ENCODE measurements at places on chromosomes 3 and 15. TPM values are rescaled to one million over a fixed set of nuclear protein-coding genes. Genes with fewer than 3 reads are reported as not detected.

Gene C3orf49
- not detected for total RNA-seq

Gene KIF23
- 17.9 TPM for total RNA-seq

Gene ROPN1
- not detected for total RNA-seq

Gene TIGIT
- 1.5 TPM for total RNA-seq

Gene LZTFL1
- 20.7 TPM for total RNA-seq

Gene MAP3K13
- total RNA-seq, result 43.4 TPM

Gene UTS2B
- 1.2 TPM for total RNA-seq

Gene NANOGP8
- 1.7 TPM for total RNA-seq

Gene CELSR3
- total RNA-seq, result 0.70 TPM

Gene KLHL40
- 38.8 TPM for total RNA-seq

Gene ACAD9
- total RNA-seq, result 48.0 TPM

Gene DAPK2
- total RNA-seq, result 18.9 TPM

Gene DUOXA2
- total RNA-seq, result not detected

Gene TMEM158
- 8.2 TPM for total RNA-seq

Gene MNS1
- 2.5 TPM for total RNA-seq

Gene ZFYVE19
- total RNA-seq, result 26.6 TPM

Gene FILIP1L
- total RNA-seq, result 16.6 TPM

Gene FANCD2OS
- not detected for total RNA-seq

Gene KBTBD8
- 1.7 TPM for total RNA-seq

Gene APOD
- total RNA-seq, result 9.4 TPM

Gene SLCO3A1
- total RNA-seq, result 8.0 TPM

Gene AQP9
- 3.2 TPM for total RNA-seq

Gene CSPG4
- 45.7 TPM for total RNA-seq

Gene CADM2
- 7.1 TPM for total RNA-seq

Gene CKMT1A
- total RNA-seq, result 0.47 TPM

Gene RBPMS2
- 1.4 TPM for total RNA-seq

Gene LRRC49
- 28.7 TPM for total RNA-seq

Gene LMAN1L
- not detected for total RNA-seq

Gene SH2D7
- total RNA-seq, result not detected

Gene NCEH1
- total RNA-seq, result 4.8 TPM

Gene NRG4
- total RNA-seq, result 2.5 TPM

Gene MAPK6
- 22.1 TPM for total RNA-seq

Gene CD80
- total RNA-seq, result 0.18 TPM

Gene CCRL2
- 2.6 TPM for total RNA-seq

All from metanephros (tissue), 2 donors.